ENCODE measurements at places on chromosomes 4 and X.

DNA sequence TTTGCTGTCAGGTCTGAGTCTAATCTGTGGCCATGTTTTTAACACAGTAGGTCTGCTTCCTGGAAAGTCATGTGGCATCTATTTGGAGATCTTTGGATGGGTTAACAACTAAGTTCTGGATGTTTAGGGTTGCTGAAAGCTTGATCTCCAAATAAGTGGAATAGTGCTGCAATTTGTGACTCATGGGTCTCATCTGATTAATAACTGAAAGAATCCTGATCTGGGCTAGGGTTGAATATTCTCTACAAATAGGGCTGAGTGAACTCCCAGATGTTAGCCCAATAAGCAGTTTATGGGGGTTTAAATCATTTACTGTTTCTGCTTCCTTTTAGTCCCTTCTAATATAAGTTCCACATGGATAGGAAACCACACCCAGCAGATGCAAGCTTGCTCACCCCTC, 23.1 kb downstream of the CT47C1 start:
- no peak for DNase-seq

- DNase-seq: no peak
These were observed 80.4 kb downstream of the SHROOM2 start for GRCh38 chrX:9866633-9867032.

- DNase-seq: no peak
These were observed 183.6 kb downstream of the MGST2 start for GRCh38 chr4:139849219-139849618.

DNA sequence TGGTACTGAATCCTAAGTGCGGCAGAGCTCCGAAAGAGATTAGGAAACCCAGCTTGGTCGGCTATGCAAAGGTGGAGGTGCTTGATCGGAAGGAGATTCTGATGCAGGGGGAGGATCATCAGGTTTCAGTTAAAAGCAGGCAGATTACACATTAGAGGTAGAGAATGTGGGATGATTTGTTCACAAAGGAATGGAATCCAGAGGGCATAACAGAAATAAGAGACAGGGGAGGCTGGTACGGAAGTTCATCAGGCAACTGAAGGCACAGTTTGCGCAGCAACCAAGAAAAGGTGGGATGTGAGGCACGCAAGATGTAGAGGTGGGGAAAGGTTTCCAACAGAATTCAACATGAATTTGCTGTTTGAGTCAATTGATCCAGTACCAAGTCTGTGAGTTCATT, 424 bp upstream of the ZNF330 start:
- DNase-seq: no peak

- no peak for DNase-seq
These were observed 47.4 kb downstream of the FREM3 start for GRCh38 chr4:143653031-143653430.

DNA sequence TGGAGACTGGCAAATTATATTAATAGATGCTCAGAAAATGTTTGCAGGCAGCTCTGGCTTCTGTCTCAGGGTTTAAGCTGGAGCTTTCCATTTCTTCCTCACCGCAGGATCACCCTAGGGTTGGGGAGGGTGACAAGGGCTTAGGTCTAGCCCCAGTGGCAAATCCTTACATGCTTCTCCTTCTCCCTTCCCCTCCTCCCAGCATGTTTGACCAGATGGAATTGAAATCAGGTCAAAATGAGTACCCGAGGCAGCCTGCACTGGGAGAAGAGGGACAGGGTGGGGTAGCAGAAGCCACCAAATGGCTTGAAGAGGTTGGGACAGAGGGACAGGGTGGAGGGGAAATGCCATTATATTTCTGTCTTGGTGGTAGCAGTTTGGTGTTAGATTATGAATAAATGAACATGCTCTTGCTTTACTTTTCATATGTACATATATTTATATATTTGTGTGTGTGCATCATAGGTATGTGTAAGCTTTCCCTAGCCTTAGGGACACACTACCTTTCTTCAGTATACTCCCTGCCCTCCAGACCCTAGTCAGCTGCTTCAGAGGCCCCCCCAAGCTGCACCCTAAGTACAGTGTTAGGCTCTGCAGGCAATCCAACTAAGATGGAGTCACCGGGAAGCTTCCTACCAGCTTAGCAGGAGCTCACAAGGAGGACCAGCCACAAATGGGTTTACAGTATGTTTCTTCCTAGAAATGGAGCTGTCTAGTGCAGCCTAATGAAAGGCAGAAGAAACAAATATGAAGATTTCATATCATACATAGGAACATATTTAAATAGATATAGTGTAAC, 1.8 kb downstream of the TMEM35A start:
- DNase-seq: no peak

DNA sequence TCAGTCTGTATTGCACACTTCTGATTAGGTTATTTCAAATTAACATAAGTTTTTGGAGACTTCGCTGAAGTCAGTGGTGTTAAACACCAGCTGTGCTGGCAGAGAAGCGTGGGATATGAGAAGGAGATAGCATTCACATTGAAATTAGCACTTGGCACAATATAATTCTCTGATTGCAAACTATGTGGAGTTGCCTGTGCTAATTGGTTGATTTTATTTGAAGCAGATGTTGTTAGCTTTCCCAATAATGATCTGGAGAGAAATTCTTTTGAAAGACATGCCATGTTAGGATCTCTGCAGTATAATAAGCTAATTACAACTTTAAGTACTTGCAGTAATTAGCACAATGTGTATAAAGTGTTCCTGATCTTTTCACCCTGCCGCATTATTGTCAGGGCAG, 367.4 kb upstream of the ARX start:
- no peak for DNase-seq

DNA sequence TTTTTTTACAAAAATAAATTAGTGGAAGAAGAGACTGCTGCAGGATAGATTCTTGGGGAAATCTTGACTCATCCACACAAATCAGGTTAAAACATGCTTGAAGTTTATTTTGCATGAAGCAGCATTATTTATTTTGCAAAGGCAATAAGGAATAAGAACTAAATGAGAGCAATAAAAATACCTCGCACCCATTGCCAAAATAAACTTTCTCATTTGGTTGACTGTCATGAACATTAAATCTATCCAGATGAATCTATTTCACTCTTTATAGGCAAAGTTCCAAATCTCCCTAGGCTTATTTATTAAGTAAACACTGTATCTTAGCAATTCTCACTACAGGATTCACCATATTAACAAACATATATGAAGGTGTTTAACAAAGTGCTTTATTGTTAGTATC, 58.9 kb downstream of the HOPX start:
- no peak for DNase-seq

DNA sequence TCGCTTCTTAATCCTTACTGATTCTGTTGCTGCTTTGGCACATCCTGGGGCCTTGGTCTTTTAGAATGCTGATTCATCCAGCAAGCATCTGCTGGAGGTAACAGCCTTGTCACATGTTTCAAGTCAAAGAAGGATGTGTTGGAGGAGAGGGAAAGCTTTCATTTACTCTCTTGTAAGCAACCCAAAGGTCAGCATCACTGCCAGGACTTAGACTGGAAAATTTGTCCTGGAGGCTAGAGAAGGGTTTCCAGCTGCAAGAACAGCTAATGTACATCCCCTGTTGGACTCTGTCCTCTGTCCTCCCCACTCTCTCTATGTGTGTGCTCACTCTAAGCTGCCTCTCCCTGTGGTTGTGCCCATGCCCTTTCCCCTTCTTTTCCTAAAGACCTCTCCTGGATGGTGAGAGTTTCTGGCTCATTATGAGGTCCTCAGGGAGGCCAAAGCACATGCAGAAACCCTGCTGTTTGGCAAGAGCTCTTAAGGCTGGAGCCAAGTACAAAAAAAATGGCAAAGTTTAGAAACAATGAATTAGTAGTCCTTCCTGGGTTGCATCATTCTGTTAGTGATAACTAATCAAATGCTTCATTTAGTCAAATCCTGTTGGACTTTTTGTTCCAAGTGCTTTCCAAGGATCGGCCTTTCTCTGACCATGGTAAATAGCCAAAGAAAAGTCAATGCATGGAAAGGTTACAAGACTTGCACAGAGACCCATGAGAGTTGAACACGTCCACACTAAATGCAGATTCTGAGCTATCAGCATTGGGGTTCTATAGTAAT, 13.4 kb upstream of the SRPX start:
- DNase-seq: no peak

- no peak for DNase-seq
These were observed at the start of gene TRIM61 for GRCh38 chr4:164977243-164978164. TRIM61 (minus strand) TSS chr4:164977657; CDS start chr4:164970002, 7,655 bp downstream.

- no peak for DNase-seq
These were observed 196.0 kb downstream of the KCNIP4 start for GRCh38 chr4:21752616-21753015.

- DNase-seq: no peak
These were observed 1329.2 kb upstream of the PCDH7 start for GRCh38 chr4:29390921-29391320.

DNA sequence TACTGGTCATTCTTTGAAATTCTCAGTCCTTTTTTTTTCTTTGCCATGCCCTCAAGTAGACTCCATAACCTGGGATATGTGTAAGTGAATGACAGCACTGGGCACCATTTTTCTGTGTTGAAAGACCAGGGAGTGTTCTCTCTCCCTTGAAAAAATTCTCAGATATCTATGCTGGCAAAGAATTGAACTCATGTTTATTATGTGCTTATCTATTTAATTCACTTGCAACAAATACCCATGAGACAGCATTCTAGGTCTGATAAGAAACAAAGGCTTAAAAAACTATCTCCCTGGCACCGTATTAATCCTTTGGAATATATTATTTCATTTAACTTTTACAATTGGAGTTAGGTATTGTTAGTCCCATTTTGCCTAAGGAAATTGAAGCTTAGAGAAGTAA, 36.7 kb downstream of the LARP7 start:
- DNase-seq: no peak

GRCh38 chr4:40984051-40984450, 230.3 kb downstream of the APBB2 start:
- no peak for DNase-seq

DNA sequence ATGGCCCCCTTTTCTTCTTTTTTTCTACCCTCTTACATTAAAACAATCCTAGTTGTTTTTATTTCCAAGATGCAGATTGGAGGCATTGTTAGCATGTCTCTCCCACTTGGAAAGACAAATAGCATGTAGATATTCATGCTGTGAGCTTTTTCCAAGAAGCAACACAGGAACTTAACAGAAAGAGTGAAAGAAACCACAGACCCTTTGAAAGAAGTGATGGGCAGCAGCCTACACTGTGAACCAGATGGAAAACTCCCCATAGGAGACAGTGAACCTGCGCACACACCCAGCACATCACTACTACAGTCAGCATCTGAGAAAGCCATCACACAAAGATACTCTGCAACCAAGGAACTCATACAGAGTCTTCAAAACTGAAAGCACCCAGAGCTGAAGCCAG, 17.8 kb downstream of the CT47C1 start:
- no peak for DNase-seq

DNA sequence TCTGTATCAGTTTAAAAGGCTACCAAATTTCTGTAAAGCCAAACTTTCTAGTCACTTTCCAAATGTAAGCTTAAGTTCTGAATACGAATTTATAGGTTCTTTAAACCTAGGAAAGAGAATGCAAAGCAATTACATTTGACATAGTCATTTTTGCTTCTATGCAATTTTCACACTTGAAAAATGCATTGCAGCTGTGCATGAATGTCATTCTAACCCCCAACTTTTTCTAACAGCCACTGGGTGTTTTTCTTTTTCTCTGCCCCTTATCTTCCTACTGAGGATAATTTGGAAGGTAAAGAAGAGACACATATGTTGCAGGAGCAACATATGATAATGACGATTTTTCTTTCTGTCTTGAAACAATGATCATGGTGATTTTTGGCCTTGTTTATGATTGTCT, 537.5 kb downstream of the SPRY1 start:
- DNase-seq: no peak

- no peak for DNase-seq
These were observed 141.9 kb downstream of the THOC2 start for GRCh38 chrX:123590842-123591486.

- DNase-seq: no peak
These were observed 185.0 kb downstream of the CPE start for GRCh38 chr4:165563851-165564250.

GRCh38 chr4:52701207-52701606, 42.1 kb upstream of the USP46 start:
- no peak for DNase-seq

DNA sequence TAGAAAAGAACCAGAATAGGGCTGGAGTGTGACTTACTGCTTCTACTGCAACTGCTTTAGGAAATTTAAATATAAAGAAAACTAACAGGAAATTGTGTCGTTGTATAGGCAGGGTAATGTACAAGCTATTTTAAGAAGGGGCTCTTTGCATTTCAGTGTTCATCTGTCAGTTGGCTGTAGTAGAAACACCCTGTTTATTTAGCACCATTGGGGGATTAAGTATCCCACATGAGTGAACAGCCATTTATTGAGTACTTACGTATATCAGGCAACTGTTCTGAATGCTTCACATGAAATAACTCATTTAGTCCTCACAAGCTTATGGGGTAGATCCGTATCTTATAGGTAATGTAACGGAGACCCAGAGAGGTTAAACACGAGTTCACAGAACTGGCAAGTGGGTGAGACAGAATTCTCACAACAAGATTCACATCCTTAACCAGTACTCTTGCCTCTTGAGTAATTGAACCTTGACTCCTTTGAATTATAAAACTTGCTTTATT, 23.9 kb downstream of the STIM2 start:
- no peak for DNase-seq

GRCh38 chrX:72621625-72622485, 49.2 kb upstream of the HDAC8 start:
- no peak for DNase-seq

Data from NB4 (cell line).